Fibroblast of mammary gland (primary cell): ENCODE measurements at places on chromosomes 3 and 15.
A peak's percentile ranks its signal among the peaks of the same experiment; 100 is the strongest.

DNA sequence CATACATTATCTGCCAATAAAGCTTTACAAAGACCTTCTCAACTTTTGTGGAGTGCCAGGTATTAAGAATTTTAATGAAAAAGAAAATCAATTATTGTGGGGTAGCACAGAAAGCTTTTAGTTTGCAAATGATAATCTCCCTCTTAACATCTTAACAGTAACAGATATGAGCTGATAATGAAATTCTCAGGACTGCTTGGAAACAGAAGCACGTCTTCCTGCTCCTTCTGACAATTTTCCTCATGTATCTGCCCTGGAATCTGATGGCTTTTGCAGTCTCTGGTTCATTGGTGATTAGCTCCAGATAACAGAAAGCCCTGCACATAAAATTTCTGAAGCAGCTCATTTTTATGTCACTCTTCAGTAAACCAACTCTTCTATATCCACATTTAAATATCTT lies 432.4 kb upstream of the PDZRN3 start:
- no peak for DNase-seq

DNA sequence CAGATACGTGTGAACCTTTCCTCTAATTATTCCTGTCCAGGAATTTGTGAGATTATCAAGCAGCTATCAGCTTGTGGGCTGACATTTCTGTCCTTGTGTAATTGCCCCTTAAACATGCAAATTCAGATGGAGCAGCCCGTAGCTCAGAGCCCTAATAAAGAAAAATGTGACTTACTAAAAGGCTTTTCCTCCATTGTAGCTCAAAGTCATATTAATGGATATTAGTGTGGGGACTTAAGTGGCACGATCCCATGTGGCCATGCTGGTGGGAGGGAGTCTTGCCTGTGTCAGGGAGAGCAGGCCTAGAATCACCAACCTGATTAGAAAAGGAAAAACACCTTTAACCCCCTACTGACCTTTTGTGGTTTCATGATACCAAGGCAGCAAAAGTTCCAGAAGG lies 399.2 kb downstream of the LRTM1 start:
- DNase-seq, result no peak

DNA sequence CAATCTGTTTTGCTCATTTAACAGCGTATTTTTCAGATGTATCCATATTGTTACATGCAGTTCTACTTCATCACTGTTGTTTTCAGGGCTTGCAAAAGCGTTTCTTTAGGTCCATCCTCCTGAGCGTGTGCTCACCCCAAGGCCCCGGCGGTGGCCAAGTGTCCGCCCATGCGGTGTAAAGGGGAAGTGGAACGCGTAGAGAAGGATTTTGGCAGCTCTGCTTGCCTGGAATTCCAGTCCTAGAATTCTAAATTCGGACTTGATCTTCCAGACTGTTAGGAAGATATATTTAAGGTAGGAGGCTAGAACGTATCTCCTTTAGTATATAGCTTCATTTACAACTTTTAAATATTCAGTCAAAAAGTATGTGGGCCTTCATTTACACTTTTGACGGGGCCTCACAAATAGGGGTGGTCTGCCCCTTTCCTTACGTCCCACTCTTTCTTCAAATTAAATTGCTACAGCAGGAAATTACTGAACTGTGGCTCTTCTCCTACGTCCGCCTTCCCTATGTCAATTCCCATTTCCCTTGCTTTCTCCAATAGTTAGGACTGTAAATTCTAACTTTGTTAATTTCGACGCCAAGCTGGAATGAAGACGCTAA lies 609 bp upstream of the TBC1D23 start:
- DNase-seq, result peak; percentile 86

- no peak for DNase-seq
These were observed 111.5 kb downstream of the THSD4 start for GRCh38 chr15:71226536-71227455.

- peak; percentile 67 for DNase-seq
These were observed 163.2 kb downstream of the NSUN3 start for GRCh38 chr3:94226078-94226477.

GRCh38 chr3:105798381-105798934 lies 70.4 kb downstream of the CBLB start:
- peak; percentile 42 for DNase-seq

- peak; percentile 56 for DNase-seq
These were observed 117.5 kb downstream of the EDEM1 start for GRCh38 chr3:5304789-5305683.

GRCh38 chr3:148158210-148158609 lies 539.5 kb upstream of the AGTR1 start:
- peak; percentile 81 for DNase-seq

- no peak for DNase-seq
These were observed 113.6 kb downstream of the SCAPER start for GRCh38 chr15:76791511-76791910.
